GF-D8 (cell line): ENCODE measurements at places on chromosomes 3 and 15.

DNA sequence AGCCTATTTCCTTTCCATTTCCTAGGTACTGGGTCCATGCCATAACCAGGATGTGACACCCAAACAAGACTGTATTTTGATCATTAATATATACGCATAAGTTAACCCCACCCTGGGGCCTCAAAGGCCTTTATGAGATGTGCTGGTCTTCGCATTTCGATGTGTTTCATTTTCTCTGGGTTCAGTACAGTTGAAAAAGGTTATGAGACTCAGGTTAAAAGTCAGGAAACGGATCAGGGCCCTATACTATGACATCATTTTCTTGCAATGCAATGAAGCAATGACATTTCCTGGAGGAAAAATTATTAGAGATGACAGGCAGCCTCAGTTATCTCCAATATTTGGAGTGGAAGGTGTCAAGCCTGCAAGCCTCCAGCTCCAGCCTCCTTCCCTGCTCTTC lies 31.7 kb downstream of the TMEM212 start:
- no peak for DNase-seq

DNA sequence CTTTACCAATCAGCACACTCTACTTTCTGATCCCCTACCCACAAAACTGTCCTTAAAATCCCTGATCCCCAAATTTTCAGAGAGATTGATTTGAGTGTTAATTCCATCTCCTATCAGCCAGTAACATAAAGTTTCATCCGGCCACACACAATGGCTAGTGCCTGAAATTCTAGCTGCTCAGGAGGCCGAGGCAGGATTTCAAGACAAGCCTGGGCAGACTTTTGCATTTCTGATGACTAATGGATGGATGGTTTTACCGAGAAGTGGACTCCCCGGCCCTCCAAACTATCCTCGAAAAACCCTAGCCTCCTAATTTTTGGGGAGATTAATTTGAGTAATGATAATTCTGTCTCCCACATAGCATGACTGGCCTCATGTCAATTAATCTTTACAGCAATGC lies 269.8 kb upstream of the POU1F1 start:
- no peak for DNase-seq

- DNase-seq = no peak
These were observed 17.9 kb upstream of the OR5H6 start for GRCh38 chr3:98246142-98246541.

DNA sequence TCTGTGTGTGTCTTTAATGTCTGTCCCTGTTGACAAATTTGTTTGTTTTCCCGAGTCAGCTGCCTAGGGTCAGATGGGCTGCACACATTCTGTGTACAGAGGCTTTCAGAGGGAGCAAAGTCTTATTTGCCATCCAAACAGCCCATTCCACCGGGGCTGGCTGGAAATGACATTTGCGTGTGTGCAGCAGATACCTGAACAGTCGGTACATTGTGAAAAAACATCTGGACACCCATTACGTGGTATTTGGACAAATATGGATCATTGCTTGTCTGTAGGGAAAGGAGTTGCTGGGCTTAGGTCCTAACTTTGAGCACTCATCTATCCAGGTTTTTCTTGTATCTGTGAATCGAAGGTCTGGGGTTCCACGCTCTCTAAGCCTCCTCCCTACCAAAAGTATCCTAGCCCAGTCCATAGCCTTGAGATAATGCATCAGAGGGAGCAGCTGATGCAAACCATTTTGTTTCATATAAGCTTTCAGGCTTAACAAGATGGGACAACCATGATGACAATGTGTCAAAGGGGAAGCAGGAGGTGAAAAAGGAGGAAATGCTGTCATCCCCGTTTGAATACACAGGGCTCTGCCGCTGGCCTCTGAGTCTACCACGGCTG lies 22.2 kb upstream of the CMTM8 start:
- DNase-seq = no peak

- peak; percentile 90 for DNase-seq
These were observed 74.2 kb downstream of the MAGEF1 start for GRCh38 chr3:184637705-184638104.
